ENCODE measurements at places on chromosomes 1 and 21.

- DNase-seq = no peak
Observed at GRCh38 chr1:87421809-87422208, 93.1 kb downstream of the LMO4 start.

DNA sequence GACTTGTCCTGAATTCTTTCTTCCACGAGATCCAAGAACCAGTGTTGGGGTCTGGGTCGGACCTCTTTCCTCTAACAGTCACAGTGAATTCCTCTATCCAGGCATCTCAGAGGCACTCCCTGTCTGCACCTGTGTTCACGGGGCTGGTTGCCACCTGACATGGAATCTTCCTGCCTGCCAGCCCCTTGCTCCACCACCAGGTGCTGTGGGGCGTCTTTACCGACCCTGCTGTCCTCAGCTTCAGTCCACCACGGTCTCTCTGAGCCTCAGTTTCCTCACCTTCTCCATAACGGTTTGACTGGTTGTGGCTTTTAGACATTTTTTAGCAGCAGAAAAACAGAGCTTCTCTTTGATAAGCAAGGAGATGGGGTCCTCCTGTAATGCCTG is 62.7 kb downstream of the SDC3 start:
- DNase-seq = no peak

- no peak for DNase-seq
Observed at GRCh38 chr1:25065795-25066238, 135.7 kb upstream of the RUNX3 start.

DNA sequence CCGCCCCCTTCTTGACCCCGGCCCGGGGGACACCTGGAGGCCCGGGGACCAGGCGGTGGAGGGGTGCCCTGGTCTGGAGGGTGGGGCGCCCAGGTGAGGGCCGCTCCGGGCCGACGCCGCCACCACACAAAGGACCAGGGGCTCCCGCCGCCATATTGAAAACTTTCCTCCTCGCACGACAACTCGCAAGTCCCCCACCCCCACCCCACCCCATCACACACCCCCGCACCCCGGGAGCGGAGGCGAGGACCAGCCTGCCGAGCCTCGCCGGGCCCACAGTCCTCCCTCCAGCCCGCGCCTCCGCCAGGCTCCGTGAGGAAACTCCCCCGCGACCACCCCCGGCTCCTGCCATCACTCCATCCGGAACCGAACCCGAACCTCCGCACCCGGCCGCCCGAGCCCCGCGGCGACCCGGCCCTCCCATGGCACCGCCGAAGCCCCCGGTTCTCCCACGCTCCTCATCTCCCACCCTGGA is 733 bp downstream of the KDM5B start:
- no peak for DNase-seq

- no peak for DNase-seq
Observed at GRCh38 chr1:32111789-32112188, 3.9 kb downstream of the KPNA6 start.

GRCh38 chr1:220500372-220500771 is 27.6 kb upstream of the MARK1 start:
- no peak for DNase-seq

DNA sequence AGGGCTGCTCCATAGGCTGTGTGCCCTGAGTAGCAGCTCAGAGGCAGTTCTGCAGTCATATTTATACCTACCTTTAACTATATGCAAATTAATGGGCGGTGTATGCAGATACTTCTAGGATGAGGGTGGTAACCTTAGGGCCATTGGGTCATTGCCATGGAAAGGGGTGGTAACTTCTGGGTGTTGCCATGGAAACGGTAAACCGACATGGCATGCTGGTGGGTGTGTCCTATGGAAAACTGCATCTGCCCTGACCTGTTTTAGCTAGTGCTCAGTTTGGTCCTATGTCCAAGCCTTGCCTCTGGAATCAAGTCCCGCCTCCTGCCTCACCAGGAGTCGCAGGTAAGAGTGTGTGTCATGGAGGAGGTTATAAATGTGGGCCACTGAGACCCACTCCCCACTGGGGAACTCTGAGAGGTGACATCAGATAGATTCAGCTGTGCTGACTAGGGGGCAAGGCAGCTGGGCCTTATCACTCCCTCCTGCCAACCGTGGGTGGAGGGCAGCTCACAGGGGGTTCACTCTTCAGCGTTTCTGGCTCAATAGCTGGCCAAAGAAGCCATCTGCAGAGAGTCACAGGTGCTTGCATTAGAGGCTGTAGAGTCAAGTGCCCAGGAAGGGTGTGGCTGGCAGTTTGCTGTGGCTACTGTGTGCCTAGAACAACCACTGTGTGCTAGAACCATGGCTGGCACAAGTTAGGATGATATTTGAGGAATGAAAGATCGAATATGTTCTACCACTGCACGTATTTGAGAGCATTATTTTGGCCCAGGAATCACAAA is 19.0 kb downstream of the BACE2 start:
- no peak for DNase-seq

DNA sequence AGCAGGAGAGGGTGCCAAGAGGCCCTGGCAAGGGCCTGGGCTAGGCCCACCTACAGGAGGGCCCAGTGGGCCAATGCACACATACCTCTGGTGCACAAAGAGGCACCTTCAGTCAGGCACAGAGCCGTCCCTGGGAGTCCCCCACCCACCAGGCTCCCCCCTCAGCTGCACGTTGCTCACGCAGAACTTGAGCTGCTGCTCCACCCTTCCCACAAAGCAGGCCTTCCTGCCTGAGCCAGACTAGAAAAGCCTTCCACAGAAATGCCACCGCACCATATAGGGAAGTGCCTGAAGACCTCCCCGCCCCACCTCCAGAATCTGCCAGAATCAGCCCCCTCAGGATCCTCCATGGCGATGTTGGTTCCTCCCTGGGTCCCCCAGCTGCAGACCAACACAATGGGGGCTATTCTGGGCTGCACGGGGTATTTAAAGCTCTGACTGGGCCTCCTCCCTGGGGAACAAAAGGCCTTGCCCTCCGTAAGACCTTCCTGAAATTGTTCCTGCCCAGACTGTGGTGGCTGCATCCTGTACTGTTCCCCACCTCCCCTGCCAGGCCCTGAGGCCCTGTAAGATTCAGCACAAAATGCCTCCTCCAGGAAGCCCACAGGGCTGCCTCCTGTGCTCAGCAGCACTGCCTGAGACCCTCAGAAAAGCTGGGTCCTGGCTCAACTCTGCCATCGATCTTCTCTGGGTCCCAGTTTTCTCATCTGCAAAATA is 27.2 kb downstream of the HSPG2 start:
- DNase-seq = peak; percentile 82

GRCh38 chr1:195872376-195872775 is 735.9 kb downstream of the KCNT2 start:
- no peak for DNase-seq

DNA sequence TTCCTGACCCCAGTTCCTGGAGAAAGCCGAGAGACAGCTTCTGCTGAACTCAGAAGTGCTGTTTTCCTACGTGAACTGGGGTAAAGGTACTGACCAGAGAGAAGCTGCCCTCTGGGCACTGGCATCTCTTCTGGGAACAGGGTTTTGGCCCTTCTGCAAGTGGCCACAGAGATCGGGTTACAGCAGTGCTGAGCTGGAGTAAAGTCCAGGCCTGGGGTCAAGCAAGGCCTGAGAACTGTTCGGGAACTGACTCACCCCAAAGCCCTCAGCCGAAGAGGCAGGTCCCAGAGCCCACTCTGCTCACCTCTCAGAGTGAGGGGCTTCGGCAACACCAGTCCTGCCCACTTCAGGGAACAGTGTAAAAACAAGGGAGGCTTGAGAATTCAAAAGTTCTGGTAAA is 177.2 kb upstream of the RUNX1 start:
- DNase-seq = no peak

GRCh38 chr1:22850681-22851080 is 122.0 kb downstream of the LACTBL1 start:
- no peak for DNase-seq

- DNase-seq = no peak
Observed at GRCh38 chr1:29120367-29120766, 3.3 kb downstream of the TMEM200B start.

- DNase-seq = no peak
Observed at GRCh38 chr21:38151021-38151645, 105.7 kb upstream of the KCNJ15 start.

DNA sequence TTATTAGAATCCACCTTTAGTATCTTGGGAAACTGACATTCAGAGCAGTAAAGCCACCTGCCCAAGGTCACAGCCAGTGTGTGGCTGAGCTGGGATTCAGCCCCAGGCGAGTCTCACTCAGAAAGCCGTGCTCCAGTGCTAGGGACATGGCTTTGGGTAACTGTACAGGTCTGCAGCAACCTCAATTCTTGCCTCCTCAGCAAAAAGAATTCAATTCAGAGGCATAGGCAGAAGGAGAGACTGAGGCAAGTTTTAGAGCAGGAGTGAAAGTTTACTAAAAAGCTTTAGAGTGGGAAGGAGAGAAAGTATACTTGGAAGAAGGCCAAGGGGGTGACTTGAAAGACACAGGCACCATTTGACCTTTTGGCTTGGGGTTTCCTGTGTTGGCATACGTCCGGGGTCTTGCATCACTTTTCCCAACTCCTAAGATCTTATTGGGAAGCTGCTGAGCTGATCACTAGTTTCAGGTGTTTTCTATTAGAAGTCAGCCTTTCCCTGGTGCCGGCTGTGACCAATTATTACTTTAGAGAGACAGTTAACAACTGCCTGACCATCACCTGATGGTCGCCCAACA is 529.3 kb downstream of the MATN1 start:
- no peak for DNase-seq

DNA sequence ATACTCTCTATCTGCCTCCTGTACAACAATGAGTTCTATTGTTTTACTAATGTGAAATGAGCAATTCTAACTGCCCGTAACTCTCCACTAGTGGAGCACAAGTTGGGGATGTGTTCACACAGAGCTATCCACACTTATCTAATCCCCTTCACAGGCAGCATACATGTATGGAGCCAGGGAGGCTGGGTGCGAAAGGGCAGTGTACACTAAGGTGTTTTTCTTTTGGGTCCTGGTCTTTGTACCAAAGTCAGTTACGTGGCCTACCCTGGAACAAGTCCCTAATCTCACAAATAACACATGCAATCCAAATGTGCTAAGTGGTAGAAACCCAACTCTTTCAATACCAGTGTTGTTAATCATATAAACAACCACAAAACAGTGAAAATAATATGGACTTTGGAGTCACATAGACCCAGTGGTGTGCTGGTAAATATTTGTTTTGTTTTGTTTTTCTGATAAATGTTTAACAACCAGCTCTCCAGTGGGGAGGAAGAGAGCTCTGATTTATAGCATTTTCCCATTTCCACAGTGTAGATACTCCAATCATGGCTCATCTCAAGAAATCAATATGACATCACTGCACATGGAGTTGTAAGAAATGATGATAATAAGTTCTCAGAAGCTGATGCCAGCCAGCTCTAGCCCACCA is 319.9 kb upstream of the DUSP10 start:
- DNase-seq = no peak

DNA sequence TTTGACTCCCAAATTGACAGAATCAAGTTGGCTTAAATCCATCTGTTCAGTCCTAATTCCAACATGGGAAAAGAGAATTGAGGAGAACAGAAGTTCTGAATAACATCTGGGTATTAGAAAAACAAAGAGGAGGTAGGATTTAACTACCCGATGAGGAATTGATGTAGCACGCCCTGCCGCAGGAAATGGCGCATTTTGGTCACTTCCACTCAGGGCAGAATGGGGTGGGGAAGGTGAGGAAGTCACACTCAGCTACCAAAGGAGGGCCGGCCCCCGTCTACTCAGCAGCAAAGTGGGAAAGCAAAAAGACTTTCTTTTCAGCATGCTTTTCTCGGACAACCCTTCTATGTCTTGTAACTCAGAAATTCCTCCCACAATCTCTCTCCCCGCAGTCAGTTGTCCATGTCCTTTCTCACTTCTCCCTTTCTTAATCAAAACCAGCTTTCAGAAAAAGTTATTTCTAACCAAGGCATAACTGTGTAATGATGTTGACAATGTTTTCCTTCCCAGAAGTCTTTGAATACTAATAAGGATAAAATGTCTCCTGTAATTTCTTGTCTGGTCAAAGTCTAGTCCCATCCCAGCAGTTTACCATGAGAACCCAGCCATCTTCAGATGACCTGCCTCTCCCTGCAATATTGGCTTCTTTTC is 60.5 kb upstream of the SIPA1L2 start:
- DNase-seq = no peak

GRCh38 chr1:163412221-163412620 is 90.5 kb downstream of the NUF2 start:
- DNase-seq = no peak

DNA sequence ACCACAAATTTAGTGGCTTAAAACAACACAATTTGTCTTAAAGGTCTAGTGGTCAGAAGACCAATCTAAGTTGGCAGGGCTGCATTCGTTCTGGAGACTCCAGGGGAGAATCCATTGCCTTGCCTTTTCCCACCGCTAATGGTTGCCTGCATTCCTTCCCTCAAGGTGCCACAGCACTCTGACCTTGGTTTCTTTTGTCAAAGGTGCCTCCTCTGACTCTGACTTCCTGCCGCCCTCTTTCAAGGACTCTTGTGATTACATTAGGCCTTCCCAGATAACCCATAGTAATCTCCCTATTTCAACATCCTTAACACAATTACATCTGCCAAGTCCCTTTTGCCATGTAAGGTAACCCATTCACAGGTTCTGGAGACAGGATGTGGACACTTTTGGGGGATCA is 145.3 kb downstream of the S1PR1 start:
- DNase-seq = no peak

GRCh38 chr1:212213784-212214183 is 71.4 kb upstream of the PPP2R5A start:
- no peak for DNase-seq

All from stimulated activated naive B cell treated with anti-CD40 and anti-IgM and Interleukin-4, amounts not matched to agents 10 μg/mL and 1 μg/mL and 100 μg/mL, for 72 hours (primary cell).